Activated CD8-positive, alpha-beta memory T cell treated with anti-CD3 and anti-CD28 coated beads for 1 hour (primary cell): ENCODE measurements at places on chromosomes 6 and 20.

- DNase-seq = no peak
Observed at GRCh38 chr6:52284131-52284459, 447 bp downstream of the MCM3 start.

- no peak for DNase-seq
Observed at GRCh38 chr6:72132851-72133250, 246.5 kb downstream of the RIMS1 start.

- DNase-seq = no peak
Observed at GRCh38 chr6:103183831-103184411, 1675.8 kb downstream of the HACE1 start.

DNA sequence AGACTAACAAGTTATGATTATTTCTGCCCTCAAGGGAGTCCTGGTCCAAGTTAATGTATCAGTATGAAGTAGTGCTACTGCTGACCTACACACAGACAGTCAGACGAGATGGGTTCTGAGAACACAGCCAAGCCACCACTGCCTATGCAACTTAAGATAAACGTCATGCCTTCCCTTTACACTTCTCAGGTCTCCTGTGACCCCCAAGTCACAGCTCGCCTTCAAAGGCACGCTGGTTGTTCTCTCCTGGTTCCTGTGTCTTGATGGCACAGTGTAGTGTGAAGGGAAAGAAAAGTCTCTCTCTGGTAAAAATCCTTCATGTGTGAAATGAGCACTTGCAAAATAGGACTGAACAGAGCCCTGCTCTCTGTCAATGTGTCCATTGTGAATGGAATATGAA is 377.8 kb downstream of the ADGRB3 start:
- DNase-seq = no peak

GRCh38 chr6:18931086-18931485 is 543.9 kb downstream of the RNF144B start:
- no peak for DNase-seq

DNA sequence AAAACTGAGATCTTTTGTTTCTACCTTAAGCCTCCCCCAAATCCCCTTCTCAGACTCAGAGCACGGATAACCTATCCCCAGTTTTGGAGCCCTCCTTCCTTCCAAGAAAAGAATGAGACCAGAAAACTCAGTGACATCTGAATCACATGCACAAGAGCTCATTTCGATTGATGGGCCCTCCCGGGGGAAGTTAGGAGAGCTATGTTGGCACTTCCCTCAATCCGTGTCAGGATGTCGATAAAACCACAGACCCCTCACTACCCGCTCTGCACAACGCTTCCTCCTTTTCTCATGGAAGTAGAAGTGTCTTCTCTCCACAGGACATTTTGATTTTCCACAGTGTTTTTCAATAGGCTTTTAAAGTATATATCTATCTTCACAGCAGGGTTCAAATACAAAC is 332.4 kb downstream of the HACE1 start:
- no peak for DNase-seq

DNA sequence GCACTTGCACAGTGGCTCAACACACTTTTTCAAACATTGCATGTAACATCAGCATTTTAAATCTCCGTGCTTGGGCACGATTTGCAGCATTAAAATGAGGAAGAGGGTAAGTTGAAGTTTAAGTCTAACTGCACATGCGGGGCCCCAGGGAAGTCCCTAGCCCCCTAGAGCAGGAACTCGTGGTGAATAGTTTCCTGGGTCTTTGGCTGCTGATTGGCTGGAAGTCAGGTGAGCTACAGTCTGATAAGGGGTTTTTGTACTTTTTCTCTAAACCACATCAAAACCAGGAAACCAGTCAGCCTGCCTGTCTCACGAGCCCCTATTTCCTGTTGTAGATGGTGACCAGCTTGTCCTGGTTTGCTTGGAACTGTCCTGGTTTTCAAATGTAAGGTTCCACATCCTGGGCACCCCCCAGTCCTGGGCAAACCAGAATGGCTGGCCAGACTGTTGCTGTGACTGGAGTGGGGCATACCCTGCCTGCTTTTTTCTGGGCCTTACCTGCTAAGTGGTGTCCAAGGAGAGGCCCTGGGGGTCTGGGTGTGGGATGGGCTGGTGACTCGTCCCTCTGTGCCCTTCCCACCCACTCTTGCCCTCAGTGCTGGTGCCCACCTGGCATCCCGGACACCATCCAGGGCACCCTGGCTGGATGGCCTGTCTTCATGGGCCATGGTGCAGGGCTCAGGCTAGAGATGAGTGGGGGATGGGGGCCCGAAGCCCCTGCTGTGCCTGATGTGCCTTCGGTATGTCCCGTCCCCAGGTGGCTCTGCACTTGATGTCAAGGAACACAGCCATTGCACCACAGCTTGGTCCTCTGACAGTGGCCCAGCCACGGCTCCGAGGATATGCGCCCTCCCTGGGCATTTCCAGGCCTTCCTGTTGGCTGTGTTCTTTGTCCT is 31.8 kb downstream of the SUN5 start:
- peak; percentile 71 for DNase-seq

DNA sequence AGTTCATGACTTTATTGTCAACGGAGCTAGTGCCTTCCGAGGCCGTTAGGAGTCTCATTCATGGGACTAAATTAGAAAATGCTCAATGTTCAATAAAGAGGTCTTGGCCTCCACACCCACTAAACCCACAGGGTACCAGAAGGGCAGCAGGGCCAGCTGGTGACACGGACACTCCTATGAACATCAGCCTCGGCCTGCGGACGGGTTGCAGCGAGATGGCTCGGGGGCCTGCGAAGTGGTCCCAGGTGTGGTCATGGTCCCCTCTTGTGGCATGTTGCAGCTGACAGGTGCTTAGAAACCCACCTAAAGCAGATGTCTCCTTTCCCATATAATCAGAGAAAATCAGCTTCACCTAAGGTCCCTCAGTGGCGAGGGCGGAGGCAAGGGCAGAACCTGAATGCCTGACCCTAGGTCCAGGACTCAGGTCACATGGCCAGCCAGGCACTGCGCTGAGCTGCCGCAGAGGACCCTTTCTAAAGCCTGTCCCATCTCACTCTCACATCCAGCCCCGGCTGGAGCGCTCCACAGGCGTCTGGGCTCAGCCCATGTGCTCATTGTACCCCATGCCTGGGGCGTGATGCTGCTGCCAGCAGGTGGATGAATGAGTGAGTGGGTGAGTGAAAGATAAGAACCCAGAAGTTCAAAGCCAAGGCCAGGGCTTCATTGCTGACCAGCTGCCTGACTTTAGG is 35.8 kb downstream of the NFATC2 start:
- DNase-seq = no peak

- DNase-seq = no peak
Observed at GRCh38 chr20:14716351-14716801, 379.0 kb upstream of the FLRT3 start.

DNA sequence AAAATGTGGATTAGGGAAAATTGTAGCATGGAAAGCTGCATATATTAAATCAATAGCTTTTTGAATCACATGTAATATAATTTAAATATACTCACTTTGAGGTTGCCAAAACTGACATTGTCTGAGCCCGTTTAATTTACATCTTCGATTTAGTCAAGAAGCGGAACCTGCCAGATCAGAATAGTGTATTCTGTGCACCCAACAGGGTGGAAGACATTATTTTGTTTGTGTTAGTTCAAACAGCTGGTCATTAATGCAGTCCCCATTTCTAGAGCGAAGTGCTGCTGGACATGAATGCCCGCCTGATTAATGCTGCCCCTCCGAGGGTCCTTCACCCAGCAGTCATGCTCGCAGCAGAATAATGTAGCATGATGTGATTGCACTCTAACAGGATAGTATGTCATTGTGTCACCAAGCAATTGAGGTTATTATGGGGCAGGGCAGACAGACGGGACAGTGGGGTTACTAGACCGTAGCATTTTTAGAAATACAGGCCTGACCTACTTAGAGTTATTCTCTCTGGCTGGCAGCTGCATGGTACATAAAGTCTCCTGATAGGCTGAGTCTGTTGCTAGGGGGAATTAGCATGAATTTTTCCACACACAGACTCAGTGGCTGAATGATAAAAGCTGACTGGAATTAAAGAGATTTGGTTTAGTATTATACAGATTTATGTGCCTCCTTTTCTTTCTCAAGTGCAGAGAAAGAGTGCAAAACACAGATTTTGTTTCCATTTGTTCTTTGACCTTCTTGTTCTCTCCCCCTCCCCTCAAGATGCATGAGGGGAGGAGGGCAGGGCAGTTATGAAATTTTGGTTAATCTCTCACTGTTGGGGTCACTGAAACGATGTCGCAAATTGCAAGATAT is 147.1 kb downstream of the PRL start:
- no peak for DNase-seq

- no peak for DNase-seq
Observed at GRCh38 chr20:9442858-9443257, 71.5 kb upstream of the LAMP5 start.

DNA sequence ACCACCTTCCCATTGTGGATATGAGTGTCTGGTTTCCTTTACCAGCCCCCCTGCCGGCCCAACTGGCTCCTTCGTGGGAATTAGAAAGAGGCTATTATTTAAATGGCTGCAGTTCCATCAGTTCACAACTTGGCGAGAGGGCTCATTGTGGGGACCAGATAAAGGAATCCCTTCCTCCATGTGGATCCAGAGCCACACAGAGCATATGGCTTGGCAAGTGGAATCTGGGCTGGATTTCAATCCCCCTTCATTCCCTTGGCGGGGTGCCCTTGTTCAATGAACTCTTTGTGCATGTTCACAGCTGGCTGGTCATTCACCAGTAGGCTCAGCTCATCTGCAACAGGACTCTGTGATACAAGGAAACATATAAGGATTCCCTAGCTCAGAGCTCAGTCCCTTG is 140.6 kb downstream of the OPN5 start:
- no peak for DNase-seq

GRCh38 chr6:141107591-141108160 is 1025.0 kb upstream of the GJE1 start:
- DNase-seq = no peak

DNA sequence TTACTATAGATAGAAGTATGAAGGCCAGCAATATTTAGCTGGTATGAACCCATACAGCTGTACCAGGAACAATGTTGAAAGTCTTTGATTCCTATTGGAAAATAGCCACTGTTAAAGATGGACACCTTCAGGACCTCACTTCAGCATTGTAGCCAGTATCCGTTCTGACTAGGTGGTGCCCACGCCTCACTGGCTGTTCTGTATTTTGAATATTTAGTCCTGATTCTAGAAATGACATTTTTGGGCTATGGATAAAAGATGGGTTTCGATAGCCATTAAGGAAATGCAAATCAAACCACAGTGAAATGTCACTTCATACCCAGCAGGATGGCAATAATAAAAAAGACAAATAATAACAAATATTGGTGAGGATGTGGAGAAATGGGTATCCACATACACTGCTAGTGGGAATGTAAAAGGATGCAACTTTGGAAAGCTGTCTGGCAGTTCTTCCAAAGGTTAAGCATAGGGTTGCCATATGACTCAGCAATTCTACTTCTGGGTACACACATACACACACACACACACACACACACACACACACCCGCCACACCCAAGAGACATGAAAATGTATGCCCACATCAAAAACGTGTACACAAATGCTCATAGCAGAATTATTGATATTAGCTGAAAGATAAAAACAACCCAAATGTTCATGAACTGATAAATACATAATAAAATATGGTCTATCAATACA is 56.8 kb downstream of the UTRN start:
- DNase-seq = no peak

GRCh38 chr6:163790266-163790840 is 375.8 kb downstream of the QKI start:
- no peak for DNase-seq

DNA sequence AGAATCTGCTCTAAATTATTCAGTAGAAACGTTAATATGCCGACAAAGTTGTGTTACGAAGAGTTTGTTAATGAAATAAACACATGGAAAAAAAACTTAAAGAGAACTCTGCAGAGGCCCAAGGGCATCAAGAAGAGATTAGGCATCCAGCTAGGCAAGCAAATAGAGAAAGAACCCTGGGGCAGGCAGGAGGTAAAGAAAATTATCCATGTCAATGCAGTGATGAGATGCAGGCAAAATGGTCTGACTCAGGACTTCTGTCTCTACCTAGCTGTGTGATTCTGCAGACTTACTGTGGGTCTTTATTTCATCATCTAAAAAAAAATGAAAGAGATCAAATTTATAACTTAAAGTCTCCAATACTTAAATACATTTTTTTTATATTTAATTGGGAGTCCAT is 448.0 kb downstream of the HAO1 start:
- DNase-seq = no peak

DNA sequence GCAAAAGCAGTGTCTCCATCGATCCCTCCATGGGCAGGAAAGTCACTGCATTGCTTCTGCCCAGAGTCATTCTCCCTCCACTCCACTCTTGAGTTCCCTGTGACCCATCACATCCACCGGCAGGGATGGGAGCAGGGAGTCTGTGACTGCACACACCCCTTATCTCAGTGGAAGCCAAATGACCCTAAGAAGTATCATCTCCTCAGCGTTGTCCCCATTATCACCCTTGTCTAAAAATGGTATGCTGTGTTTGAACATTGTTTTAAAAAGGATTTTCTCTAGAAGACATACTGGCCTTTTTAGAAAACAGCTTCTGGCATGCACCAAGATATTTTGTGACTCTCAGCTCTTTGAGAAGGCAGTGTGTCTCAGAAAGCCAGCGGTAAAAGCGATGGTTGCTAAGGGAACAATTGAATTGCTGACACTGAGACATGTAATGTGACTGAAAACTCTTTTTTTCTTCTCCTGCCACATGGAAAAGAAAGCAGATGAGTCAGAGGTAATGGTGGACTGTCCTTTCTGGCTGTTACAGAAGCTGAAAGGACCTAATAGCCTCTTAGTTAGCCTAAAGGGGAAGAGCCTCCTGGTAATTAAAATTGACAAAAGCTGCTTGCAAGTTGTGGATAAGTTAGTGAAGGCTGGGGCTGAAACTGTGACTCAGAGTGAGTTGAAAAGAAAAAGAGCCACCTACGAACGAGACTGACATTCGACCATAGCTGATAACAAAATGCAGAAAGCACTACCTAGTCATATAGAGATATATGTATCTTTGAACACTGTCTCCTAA is 120.5 kb downstream of the MAP3K7 start:
- DNase-seq = no peak

DNA sequence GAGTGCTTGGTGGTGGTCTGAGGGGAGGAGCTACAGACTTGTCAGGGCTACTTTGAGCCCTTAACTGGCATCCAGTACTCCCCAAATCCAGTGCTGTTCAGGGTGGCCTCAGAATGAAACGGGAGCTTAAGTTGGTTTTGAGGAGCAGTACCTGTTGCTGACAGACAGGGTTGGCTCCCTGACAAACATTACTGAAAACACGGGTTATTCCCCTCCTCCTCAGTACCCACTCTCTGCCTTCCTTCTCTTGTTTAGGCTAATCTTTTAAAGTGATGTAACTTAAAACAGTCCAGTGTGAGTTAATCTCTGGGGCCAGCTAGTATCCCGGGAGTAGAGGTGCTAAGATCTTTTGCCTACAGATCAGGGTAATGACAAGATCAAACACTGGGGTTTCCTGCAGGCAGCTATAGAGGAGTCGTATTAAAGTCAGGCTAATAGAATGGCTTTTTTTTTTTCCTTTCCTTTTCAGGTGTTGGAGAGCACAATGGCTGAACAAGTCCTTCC is 3.7 kb downstream of the TNFAIP3 start:
- no peak for DNase-seq
